NCI-H446 (cell line): ENCODE measurements at places on chromosomes 4 and X.
A peak's percentile ranks its signal among the peaks of the same experiment; 100 is the strongest.

- no peak for DNase-seq
These were observed 27.7 kb upstream of the FREM3 start for GRCh38 chr4:143728166-143728565.

GRCh38 chr4:23202712-23203247 lies 510.0 kb downstream of the GBA3 start:
- DNase-seq, result no peak

DNA sequence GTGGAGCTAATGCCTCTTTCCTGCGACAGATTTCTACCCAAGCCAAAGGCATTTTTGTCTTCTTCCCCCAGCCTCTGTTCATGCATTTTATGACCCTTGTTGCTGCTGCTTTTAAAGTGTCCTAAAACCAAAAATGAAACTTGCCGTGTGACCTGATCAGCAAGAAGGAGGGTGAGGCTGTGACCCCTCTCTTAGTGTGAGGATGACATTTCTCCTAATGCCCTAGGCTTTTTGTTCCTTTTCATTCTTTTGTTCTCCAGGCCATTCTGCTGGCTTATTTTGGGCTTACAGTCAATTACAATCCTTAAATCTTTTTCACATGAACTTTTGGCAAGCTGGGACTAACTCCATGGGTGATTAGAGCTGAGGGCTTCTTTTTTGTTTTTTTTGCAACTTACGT lies 34.4 kb downstream of the PTTG2 start:
- no peak for DNase-seq

- DNase-seq, result no peak
These were observed 1000.0 kb downstream of the CCSER1 start for GRCh38 chr4:91127192-91127591.

GRCh38 chr4:152029631-152030030 lies 268.8 kb upstream of the GATB start:
- no peak for DNase-seq

- no peak for DNase-seq
These were observed 237.5 kb upstream of the DIAPH2 start for GRCh38 chrX:96447161-96447560.

GRCh38 chrX:17375367-17375636 lies 302 bp downstream of the NHS start:
- DNase-seq, result no peak

DNA sequence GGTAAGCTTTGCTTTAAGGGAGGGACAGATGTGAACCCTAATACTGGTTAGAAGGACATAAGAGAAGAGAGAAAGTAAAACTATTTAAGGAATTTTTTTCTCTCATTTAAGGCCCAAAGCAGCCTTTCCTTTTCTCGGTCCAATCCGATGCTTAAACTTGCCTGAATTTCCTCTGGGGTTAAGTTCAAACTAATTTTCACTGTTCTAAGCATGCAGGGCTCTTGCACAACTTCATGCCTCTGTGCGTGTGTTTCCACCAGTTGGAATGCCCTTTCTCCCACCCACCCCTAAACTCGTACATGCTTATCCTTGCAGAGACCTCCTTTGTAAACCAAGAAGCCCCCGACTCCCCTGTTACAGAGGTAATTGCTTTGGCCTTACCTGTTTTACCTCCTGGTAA lies 204.7 kb downstream of the CBR4 start:
- DNase-seq, result no peak

DNA sequence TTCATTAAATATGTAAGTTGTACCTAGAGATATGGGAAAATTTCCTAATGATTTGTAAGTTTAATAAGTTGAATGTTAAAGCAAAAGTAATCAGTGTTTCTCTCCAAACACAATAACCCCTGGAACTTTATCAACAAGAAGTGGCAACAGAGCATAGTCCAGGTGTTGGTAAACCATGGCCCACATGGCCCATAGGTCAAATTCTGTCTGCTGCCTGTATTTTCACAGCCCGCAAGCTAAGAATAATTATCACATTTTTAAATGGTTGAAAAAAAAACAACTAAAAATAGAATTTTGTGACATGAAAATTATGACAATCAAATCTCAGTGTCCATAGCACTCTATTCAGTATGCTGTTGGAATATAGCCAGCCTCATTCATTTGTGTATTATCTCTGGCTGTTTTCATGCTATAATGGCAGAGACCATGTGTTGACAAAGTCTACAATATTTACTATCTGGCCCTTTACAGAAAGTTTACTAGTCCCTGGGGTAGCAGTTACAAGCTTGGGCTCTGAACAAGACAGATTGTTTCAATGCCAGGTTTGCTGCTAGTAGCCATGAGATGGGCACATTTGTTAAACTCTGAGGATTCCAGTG lies 395.8 kb downstream of the GASK1B start:
- DNase-seq, result peak; percentile 8

GRCh38 chr4:16642897-16643296 lies 255.5 kb downstream of the LDB2 start:
- DNase-seq, result no peak

DNA sequence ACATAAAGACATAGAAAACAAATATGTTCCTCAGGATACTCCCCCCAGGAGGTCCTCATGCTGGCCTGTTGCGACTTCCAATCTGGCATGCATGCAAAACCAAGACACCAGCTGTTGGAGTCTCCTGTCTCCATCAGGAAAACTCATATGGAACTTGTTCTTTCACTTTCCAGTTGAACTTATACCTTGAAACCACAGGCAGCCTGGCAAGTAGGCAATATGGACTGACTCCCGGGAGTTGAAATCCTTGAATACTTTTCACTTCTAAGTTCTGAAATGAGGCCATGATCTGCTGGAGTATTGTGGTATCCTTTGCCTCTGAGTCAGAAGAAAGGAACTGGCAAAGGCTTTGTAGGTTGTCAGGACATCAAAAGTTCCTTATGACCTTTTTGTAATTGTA lies 444.2 kb downstream of the IDS start:
- no peak for DNase-seq

- DNase-seq, result no peak
These were observed 43.4 kb upstream of the ACSL4 start for GRCh38 chrX:109776432-109776831.

- DNase-seq, result no peak
These were observed 31.6 kb downstream of the CDKL5 start for GRCh38 chrX:18457000-18457399.

- DNase-seq, result no peak
These were observed 82.3 kb upstream of the OGT start for GRCh38 chrX:71450433-71451106.

DNA sequence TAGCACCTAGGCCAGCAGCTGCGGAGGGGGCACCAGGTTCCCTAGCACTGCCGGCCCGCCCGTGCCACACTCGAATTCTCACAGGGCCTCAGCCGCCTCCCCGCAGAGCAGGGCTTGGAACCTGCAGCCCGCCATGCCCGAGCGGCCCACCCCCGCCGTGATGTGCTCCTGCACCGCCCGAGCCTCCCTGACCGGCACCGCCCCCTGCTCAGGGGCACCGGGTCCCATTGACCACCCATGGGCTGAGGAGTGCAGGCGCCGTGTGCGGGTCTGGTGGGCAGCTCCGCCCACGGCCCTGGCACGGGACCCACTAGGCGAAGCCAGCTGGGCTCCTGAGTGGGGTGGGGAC lies 35.4 kb upstream of the ENPP6 start:
- DNase-seq, result no peak

GRCh38 chr4:33091961-33092360 lies 2371.8 kb downstream of the PCDH7 start:
- no peak for DNase-seq

DNA sequence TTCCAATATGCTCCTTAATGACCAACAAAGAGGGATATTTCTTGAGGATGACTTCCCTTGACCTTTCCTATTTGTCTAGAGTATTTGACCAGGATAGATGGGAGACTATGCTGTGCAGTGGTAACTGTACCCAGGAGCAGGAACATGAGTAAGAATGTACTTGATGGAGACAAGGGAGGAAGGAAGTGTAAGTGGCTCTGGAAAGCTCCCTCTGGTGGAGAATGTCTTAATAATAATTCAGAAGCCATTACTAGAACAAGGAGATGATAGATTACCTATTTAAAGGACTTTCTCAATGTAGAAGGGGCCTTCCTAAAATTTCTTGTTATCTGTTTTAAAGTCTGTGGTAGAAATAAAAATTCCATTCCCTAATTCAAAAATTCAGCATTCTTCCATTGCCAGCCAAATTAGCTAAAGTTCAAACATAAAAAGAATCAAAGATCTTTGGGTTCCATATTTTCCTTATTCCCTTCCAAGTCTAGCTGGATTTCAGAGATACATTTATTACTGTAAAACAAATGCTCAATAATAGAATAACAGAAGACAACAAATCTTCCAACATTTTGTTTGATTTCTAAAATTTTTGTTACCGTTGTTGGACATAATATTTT lies 83.8 kb downstream of the GRID2 start:
- DNase-seq, result peak; percentile 37

- peak; percentile 48 for DNase-seq
These were observed 970.4 kb downstream of the RPA4 start for GRCh38 chrX:97854086-97854485.

- DNase-seq, result no peak
These were observed 88.4 kb upstream of the SLC7A11 start for GRCh38 chr4:138330531-138330930.

DNA sequence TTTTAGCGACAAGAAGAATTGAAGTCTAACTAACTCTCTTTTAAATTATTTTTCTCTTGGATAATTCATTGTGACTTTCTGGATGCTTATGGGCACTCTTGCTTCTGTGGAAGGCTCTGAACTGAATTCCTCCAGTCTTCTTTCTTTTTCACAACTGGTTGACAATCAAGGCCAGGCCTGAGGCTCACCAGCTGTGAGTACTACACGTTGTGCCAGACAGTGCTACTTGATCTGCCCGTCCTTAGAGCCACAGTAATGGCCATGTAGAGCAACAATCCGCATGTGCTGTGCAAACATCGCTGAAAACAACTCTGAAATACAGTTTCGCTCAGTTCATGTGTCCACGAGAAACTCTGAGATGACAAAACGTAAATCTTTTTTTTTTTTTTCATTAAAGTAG lies 1336.3 kb upstream of the AGA start:
- DNase-seq, result no peak

- no peak for DNase-seq
These were observed 9.9 kb downstream of the TMSB4X start for GRCh38 chrX:12984603-12985319.

DNA sequence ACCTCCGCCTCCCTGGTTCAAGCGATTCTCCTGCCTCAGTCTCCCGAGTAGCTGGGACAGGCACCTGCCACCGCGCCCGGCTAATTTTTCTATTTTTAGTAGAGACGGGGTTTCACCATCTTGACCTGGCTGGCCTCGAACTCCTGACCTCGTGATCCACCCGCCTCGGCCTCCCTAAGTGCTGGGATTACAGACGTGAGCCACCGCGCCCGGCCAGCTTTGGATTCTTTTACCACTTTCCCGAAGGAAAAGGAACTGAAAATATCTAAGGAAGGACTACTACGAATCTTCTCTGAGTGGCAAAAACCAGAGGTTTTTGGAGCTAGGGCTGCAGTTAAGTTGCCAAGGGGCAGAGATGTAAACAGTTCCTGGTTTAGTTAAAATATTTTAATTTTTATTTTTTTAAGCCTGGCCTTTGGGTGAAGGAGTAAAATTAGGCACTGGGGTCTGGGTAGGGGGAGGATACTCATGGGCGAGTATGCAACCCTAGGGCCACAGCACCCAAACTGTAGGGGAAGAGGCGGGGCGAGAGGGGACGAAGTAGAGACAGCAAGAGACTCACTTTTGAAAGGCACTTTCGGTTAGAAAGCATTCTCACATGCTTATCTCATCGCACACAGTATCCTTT lies 525 bp upstream of the CISD2 start:
- no peak for DNase-seq

GRCh38 chr4:3232871-3233271 lies 16.1 kb upstream of the MSANTD1 start:
- no peak for DNase-seq

DNA sequence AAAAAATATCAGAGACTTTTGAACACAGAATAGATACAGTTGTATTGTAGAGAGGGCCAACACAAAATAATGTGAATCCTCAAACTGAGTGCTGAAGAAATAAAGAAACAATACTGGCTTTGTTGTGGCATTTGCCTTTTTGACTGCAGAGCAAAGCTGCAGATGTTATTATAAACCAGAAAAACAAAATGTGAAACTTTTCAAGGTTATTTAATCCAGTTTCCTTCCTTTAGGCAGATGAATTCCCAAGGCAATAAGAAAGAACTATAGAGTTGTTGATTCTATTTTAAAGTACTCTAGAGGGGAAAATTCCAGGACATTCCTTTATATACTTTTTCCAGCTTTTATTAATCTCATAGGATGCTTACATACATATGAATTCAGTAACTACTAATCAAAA lies 186.8 kb downstream of the NDST4 start:
- no peak for DNase-seq

- no peak for DNase-seq
These were observed 33.9 kb downstream of the GPRIN3 start for GRCh38 chr4:89273741-89274141.

DNA sequence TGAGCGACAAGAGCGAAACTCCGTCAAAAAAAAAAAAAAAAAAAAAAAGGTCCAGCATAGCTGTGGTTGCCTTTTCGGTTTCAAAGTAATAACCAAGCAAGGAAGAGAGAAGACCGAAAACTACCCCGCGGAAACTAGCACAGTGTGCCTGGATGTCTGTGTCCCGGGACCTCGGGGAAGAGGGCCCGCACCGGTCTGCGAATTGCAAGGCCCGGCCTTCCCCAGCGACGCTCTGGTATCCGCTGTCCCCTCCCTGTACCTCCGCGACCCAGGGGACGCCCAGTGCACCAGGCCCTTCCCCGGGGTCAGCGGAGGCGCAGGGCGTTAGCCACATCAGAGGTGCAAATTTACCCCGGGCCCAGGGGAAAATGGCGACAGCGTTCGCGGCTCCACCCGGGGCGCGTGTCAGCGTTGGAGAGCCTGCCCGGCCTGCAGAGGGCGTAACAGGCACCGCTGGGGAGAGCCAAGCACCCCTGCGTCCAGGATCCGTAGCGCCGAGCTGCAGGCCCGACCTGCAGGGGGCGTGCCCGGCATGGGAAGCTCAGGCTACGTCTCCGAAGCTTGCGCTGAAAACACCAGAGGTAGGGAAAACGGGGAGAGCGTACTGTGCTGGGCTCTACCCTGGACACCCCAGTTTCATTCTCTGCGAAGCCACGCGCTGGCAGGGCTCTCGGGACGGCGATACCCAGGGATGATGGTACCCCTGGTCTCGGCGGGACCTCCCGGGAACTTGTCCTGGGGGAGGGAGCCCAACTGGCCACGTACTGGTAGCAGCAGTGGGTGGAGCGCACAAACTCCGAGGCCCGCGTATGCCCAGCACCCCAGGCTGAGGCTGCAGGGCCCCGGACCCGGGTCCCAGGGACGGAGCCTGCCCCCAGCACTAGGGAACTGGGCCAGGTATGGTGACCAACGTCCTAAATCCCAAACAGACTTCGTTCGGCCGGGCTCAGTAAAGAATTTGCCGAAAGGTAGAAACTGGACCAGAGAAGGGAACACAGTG lies 16.2 kb downstream of the NKX6-1 start:
- DNase-seq, result no peak

DNA sequence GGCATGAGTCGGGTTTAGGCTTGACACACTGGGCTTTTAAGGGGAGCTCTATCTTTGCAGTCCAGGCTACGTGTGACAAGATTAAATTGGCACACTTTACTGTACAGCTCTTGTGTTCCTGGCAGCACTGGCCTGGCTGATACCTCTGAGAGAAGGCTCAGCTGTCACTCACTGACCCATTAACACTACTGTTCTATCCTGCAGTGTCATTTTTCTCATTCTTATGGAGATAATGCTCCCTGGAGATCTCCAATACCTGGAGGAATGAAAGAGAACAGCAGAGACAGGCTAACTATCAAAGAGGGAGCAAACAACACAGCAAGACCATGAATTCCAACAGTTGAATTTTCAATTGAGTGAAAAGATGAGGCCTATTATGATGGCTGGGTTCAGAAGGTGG lies 1.7 kb upstream of the PDHA2 start:
- no peak for DNase-seq

- DNase-seq, result no peak
These were observed 71.3 kb upstream of the KIT start for GRCh38 chr4:54586320-54586955.
